ENCODE measurements at places on chromosomes 1 and 21. TPM values are rescaled to one million over a fixed set of nuclear protein-coding genes. Genes with fewer than 3 reads are reported as not detected.

Gene GPR25
- total RNA-seq = not detected

Gene COL11A1
- total RNA-seq = not detected

Gene CLCA4
- not detected for total RNA-seq

Gene TPTE
- not detected for total RNA-seq

Gene AADACL3
- not detected for total RNA-seq

Gene EXO1
- 26.9 TPM for total RNA-seq

Gene PBX1
- 7.0 TPM for total RNA-seq

Gene USP33
- 91.0 TPM for total RNA-seq

Gene TCHH
- under 0.01 TPM for total RNA-seq

Gene TNFRSF4
- 0.57 TPM for total RNA-seq

Gene KIF2C
- total RNA-seq = 38.6 TPM

Gene GLIS1
- total RNA-seq = not detected

Gene CASQ2
- total RNA-seq = not detected
